Right hindlimb (tissue), 1 donor: ENCODE measurements at places on chromosomes 3 and 15.

- DNase-seq, result no peak
Observed at GRCh38 chr3:28139288-28139687, 102.1 kb upstream of the CMC1 start.

GRCh38 chr3:52820736-52821135 lies 9.7 kb downstream of the ITIH4 start:
- no peak for DNase-seq

- DNase-seq, result no peak
Observed at GRCh38 chr15:72379856-72380430, 4.1 kb upstream of the HEXA start.

DNA sequence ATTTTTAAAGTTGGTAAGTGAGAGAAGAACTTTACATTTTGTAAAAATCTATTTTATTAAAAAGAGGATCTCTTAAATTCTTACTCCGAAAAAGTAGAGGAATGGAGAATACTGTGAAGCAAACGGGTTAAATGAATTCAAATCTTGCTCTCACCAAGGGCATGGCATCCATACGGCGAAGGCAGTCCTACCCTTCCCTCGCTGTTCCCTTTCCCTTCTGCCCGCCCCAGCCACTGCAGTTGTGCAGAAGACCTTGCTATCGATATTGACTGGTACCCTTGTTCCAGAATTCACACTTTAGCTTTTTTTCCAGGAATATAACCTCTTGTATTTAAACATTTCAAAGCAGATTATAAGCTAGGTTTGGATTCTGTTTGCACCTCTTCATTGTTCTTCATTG lies 239.5 kb downstream of the ZPLD1 start:
- no peak for DNase-seq

DNA sequence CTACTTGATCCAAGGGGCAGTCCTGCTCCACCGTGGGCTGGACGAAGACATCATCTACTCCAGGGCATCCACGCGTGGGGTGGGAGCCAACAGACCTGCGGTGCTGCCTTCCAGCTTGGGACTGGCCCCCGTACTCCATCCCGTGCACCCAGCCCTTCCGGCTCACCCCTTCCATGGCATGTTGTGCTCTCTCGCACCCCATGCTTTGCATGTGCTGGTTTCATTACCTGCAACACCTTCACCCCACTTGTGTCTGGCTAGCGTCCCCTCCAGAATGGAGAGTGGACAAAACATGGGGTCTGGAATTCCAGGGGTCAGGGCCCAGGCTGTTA lies 30.2 kb downstream of the SEMA7A start:
- DNase-seq, result no peak

DNA sequence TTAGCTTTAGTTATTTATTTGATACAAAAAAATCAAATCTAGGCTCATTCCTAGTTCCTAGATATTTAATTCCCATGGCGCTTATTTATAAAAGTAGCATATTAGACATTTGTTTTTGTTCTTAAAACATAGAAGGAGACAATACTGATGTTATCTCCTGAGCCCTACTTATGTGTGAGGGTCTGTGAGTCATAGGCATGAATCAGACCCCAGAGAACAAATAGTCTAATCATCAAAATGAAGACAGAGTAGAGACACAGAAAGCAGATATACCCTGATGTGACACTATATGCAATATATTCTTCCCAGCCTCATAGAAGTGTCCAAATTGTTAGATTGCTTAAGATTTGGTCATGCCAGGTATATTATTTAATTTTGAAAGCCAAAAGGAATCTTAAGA lies 44.9 kb downstream of the PEX5L start:
- DNase-seq, result no peak

- no peak for DNase-seq
Observed at GRCh38 chr3:99505646-99506269, 132.6 kb upstream of the COL8A1 start.

DNA sequence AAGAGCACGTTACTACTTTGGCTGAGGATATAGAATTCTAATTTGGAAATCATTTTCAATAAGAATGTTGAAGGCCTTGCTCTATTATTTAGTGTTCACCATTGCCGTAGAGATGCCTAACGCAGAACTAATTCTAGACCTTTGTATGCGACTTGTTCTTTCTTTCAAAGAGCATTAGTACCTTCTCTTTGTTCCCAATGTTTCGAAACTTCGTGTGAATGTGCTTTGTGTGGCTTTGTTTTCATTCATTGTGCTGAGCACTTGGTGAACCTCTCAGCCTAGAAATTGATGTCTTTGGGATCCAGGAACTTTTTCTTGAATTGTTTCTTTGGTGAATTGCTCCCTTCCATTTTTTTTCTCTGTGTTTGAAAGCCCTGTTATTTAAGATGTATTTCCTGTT lies 19.8 kb upstream of the PCSK6 start:
- DNase-seq, result no peak

- DNase-seq, result no peak
Observed at GRCh38 chr15:90463381-90463780, 66.3 kb upstream of the CRTC3 start.

DNA sequence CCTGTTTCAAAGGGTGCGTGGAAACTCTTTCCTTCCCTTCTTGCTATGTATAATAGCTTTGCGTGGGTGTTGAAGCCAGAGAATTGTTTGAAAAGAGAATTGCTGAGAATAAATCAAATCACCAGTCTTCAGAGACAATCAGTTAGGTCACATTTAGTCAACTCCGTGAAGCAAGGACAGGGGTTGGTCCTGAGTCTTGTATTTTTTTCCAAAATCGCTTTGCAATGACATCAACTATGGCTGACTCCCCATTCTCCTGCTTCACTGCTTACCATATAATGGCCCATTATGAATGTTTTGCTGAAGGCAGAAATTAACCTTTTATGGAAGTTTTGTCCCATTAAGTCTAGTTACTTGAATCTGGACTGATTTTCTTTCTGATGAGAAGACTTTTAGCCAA lies 852.8 kb downstream of the AGBL1 start:
- no peak for DNase-seq

GRCh38 chr15:95559875-95560394 lies 770.6 kb upstream of the NR2F2 start:
- DNase-seq, result no peak

DNA sequence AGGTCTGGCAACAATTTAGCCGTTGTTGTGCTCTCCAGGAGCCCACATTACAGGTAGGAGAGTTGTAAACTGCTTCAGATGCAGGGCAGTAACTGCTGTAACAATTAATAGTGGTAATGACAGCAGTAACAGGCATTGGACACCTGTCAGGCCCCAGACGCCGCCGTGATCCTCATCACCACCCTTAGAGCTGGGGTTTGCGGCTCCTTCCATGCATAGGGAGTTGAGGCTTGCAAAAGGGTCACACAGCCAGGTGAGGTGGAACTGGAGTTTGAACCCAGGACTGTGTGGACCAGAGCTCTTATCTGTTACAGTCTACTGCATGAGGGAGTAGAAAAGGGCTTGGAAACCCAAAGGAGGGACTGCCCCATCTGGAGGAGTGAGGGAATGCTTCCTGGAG lies 26.8 kb upstream of the NR2C2 start:
- DNase-seq, result no peak

- no peak for DNase-seq
Observed at GRCh38 chr3:101988596-101988995, 139.3 kb downstream of the NFKBIZ start.

DNA sequence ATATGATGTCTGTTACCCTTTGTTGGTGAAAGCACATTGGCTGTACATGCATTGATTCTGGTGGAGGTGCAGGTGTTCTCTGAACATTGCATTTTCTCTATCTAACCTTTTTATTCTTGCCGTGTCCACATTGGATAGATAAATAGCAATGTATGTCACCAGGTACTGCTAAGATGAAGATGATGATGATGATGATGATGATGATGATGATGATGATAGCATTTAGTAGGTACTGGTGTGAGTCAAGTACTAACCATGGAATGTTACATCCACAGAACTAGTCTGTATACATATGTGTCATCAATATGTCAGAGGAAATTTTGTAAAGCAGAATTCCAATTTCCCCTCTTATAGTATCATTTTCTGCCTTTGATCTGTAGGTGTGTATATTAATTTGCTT lies 36.3 kb downstream of the ARPP21 start:
- no peak for DNase-seq

DNA sequence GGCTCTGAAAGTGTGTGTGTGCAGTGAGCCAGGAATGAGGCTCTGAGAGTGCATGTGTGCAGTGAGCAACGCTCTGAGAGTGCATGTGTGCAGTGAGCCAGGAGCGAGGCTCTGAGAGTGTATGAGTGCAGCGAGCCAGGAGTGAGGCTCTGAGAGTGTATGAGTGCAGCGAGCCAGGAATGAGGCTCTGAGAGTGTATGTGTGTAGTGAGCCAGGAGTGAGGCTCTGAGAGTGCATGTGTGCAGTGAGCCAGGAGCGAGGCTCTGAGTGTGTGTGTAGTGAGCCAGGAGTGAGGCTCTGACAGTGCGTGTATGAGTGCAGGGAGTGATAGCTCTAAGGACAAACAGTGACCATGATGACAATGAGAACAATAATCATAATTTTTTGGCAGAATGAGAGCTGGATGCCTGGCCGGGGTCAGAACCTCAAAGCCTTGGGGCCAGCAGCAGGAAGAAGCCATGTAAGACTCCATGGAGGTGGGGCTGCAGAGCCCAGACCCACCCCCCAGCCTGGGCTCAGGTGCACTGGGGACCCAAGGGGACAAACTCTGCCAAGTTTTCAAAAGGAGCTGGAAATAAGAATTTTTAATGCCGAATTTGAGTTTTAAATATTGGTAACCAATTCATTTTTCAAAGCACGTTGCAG lies 85.7 kb upstream of the PRR20G start:
- peak; percentile 71 for DNase-seq

- DNase-seq, result no peak
Observed at GRCh38 chr15:59339252-59339672, 33.4 kb downstream of the MYO1E start.

- DNase-seq, result no peak
Observed at GRCh38 chr3:70583682-70584081, 271.2 kb upstream of the MDFIC2 start.

DNA sequence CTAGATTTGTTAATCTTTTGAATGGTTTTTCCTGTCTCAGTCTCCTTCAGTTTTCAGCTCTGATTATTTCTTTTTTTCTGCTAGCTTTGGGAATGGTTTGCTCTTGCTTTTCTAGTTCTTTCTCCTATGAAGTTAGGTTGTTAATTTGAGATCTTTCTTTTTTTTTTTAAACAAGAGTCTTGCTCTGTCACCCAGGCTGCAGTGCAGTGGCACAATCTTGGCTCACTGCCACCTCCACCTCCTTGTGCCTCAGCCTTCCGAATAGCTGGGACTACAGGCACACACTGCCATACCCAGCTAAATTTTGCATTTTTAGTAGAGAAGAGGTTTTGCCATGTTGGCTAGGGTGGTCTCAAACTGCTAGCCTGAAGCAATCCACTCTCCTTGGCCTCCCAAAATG lies 56.7 kb downstream of the UQCC5 start:
- DNase-seq, result no peak

- DNase-seq, result no peak
Observed at GRCh38 chr15:81279621-81280485, 44.1 kb downstream of the STARD5 start.

GRCh38 chr3:11583638-11584046 lies 60.1 kb downstream of the VGLL4 start:
- DNase-seq, result peak; percentile 68
